ENCODE measurements at places on chromosomes 7 and 10. TPM values are rescaled to one million over a fixed set of nuclear protein-coding genes. Genes with fewer than 3 reads are reported as not detected.
A peak's percentile ranks its signal among the peaks of the same experiment; 100 is the strongest.

DNA sequence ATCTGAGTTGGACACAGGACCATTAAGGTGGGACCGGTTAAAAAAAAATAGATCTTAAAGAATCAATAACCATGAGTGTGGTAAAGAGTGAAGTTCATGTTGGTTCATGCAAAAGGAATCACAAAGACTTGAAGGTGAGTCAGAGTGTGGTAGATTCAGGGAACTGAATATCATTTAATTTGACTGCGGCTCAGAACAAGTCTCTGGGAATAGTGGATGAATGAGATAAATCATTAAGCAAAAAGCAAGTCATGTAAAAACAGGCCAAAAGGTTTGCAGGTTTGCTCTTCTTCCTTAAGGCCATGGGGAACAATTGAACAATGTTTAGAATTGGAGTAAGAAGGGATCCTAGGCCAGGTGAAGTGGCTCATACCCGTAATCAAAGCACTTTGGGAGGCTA is 385.8 kb downstream of the ETV1 start:
- H3K27me3 ChIP-seq: no peaks in the 10 kb centered on the region
- H3K4me1 ChIP-seq: no peaks in the 10 kb centered on the region

ITPRID1 gene
- not detected for polyA plus RNA-seq

GRCh38 chr7:30683816-30684215 is 1.6 kb upstream of the CRHR2 start:
- peaks cover 21% of the 10 kb centered on the region for H3K4me1 ChIP-seq
- DNase-seq: peak; percentile 75
- H3K4me3 ChIP-seq: peak overlapping the region; percentile 65
- no peak overlapping the region for H3K27ac ChIP-seq
- H3K27me3 ChIP-seq: no peaks in the 10 kb centered on the region

DNA sequence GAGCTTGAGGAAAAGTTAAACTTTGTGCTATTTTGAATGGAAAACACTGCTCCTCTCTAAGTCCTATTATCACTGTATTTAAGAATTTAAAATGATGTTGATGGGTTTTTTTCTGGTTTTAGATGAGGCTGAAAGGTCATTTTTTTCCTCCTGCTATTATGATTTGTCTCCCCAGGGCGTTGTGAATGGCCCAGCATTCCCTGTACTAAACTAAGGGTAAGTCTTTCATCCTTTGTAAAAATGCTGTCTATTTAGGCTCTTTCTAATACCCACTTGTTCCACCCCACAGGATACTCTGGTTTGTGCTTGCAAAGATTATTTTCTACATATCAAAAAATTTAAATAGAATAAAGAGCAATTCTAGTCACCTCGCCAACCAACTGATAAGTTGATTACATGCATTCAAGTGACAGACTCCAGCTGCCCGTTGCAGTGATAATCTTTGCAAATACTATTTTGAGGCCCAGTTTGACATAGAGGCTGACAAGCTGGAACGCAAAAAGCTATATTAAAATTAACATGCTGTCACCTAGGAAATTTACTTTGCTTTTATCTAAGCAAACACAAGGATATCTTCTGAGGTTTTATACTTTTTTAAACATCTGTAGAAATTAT is 222.3 kb upstream of the TMEM229A start:
- no peak for DNase-seq
- H3K27ac ChIP-seq: no peak overlapping the region
- no peaks in the 10 kb centered on the region for H3K27me3 ChIP-seq
- no peak overlapping the region for H3K4me3 ChIP-seq
- H3K4me1 ChIP-seq: no peaks in the 10 kb centered on the region

DNA sequence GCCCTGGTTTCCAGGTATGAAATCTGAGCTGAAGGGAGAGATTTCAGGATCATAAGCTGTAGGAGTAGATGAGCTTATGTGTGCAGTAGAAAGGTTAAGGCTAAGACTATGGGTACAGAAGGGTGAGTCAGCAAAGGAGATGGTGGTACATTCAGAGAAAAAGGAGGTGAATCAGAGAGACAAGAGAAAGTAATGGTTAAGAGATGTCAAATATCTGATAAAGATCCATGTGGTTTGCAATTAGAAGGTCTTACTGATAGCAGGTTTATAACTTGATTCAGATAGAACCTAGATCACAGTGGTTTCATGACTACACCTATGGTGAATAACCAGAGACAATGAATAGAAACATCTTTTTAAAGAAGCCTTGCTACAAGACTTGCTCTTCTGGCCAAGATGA is 4.5 kb upstream of the NPY start:
- H3K36me3 ChIP-seq: no peaks in the 10 kb centered on the region
- peaks cover 5% of the 10 kb centered on the region for H3K4me1 ChIP-seq
- DNase-seq: no peak
- H3K4me3 ChIP-seq: no peak overlapping the region
